RWPE2 (cell line): ENCODE measurements at places on chromosomes 4 and X.

DNA sequence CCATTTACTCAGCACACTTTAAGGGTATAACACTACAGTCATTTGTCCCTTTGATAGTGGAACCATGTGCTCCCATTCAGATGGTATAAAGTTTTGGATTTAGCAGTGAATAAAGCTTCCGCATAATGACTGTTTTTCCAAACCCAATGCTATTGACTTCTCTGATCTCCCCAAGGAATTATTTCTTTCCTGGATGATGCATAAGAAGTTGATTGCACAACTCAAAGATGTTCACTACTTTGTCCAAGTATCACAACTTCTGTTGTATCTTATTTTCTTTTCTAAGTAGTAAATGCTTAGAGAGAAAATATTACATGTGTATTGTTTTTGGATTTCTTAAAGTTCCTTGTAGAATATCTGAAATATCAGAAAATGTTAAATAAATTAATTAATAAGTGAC, 300.2 kb downstream of the GPM6A start:
- H3K27ac ChIP-seq, result no peak overlapping the region
- H3K4me3 ChIP-seq, result no peak overlapping the region
- no peaks in the 10 kb centered on the region for H3K36me3 ChIP-seq
- no peaks in the 10 kb centered on the region for H3K27me3 ChIP-seq
- no peak for DNase-seq

- H3K4me1 ChIP-seq, result peaks cover 21% of the 10 kb centered on the region
- H3K4me3 ChIP-seq, result no peak overlapping the region
- H3K36me3 ChIP-seq, result peaks cover 36% of the 10 kb centered on the region
- H3K27me3 ChIP-seq, result no peaks in the 10 kb centered on the region
- no peak for DNase-seq
- H3K27ac ChIP-seq, result peak overlapping the region; percentile 46
Measured at GRCh38 chr4:2745981-2746806, 9.9 kb downstream of the TNIP2 start.

DNA sequence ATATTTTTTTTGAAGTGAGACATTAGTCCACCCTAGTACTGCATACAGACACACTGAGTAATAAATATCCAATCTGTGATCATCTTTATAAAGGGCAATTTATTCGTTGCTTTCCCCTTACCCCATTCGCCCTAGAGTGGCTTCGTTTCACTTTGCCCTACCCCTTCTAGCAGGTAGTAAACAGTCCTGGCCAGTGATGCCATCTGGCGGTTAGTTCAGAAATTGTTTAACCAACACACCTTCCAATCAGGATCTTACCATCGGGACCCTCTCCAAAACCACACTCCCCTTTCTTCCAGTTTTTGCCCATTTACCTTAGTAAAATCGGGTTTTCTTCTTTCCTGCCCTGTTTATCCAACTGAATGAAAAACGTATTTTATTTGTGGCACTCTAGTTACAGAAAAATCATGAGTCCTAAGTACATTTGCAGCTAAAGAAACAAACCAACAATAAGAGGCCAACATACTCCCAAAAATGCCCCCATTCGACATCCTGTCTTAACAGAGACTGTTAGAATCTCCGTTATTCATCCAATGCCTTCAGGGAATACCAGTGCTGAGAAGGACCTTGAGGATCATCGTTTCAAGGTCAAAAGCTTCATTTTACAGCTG, 2.2 kb downstream of the PPA2 start:
- H3K27ac ChIP-seq, result peak overlapping the region; percentile 78
- H3K36me3 ChIP-seq, result peaks cover 51% of the 10 kb centered on the region
- H3K4me3 ChIP-seq, result peak overlapping the region; percentile 84
- DNase-seq, result no peak

GRCh38 chr4:83212041-83212851, 72.4 kb downstream of the COQ2 start:
- no peak overlapping the region for H3K4me3 ChIP-seq
- H3K27me3 ChIP-seq, result no peaks in the 10 kb centered on the region
- DNase-seq, result no peak
- H3K4me1 ChIP-seq, result peaks cover 13% of the 10 kb centered on the region
- H3K27ac ChIP-seq, result peak overlapping the region; percentile 6

DNA sequence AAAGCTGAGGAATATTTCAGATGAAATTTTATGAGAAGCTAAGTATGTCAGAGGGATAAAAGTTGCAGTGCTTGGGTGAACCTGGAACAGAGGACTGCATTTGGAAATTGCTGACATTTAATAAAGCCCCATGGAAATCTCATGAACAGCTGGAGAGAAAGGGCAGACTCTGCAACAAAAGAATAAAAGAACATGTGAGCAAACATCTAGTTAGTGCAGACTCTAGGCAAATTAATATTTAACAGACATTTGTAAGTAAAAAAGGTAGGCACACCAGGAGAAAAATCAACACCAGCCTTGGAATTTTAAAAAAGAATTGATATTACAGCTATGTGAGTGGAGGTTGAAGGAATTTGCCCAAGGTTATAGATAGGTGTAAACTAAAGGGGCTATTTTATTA, 114.6 kb upstream of the PUDP start:
- H3K27ac ChIP-seq, result no peak overlapping the region
- no peak overlapping the region for H3K4me3 ChIP-seq
- no peak for DNase-seq
- peaks cover 3% of the 10 kb centered on the region for H3K4me1 ChIP-seq
- H3K36me3 ChIP-seq, result no peaks in the 10 kb centered on the region

DNA sequence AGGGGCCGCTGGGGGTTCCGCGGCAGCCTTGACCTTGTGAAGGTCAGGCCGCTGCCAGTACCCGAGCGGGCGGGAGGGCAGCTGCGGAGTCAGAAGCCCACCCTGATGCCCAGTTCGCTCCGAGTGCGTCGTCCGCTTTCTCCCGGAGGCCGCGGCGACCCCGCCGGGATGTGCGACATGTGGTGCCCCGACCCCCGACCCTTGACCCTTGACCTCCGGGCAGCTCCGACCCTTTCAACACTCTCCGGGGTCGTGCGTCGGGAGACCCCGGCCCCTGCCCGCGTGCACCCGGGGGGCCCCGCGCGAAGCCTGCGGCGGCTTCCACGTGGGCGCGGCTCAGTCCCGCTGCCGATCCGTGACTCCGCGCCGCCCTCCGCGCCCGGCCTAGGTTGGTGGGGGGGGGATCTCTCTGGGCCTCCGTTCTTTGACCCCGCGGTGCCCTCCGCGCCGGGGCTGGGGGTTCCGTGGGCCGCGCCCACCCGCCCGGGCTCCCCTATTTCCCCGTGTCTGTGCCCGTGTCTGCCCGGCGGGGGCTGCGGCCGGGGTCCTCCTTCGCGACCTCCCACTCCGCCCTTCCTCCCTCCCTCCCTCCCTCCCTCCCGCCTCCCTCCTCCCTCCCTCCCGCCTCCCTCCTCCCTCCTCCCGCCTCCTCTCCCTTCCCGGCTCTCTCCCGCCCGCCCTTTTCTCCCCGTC, 609 bp upstream of the SLC25A6 start:
- peak overlapping the region; percentile 90 for H3K4me3 ChIP-seq
- H3K27ac ChIP-seq, result peak overlapping the region; percentile 91
- peaks cover 54% of the 10 kb centered on the region for H3K36me3 ChIP-seq
- no peaks in the 10 kb centered on the region for H3K27me3 ChIP-seq
- no peaks in the 10 kb centered on the region for H3K4me1 ChIP-seq
- peak; percentile 87 for DNase-seq

- H3K27ac ChIP-seq, result peak overlapping the region; percentile 26
- no peak overlapping the region for H3K4me3 ChIP-seq
- DNase-seq, result no peak
- H3K27me3 ChIP-seq, result no peaks in the 10 kb centered on the region
- H3K36me3 ChIP-seq, result no peaks in the 10 kb centered on the region
Measured at GRCh38 chr4:14178421-14178820, 550.9 kb upstream of the BOD1L1 start.

DNA sequence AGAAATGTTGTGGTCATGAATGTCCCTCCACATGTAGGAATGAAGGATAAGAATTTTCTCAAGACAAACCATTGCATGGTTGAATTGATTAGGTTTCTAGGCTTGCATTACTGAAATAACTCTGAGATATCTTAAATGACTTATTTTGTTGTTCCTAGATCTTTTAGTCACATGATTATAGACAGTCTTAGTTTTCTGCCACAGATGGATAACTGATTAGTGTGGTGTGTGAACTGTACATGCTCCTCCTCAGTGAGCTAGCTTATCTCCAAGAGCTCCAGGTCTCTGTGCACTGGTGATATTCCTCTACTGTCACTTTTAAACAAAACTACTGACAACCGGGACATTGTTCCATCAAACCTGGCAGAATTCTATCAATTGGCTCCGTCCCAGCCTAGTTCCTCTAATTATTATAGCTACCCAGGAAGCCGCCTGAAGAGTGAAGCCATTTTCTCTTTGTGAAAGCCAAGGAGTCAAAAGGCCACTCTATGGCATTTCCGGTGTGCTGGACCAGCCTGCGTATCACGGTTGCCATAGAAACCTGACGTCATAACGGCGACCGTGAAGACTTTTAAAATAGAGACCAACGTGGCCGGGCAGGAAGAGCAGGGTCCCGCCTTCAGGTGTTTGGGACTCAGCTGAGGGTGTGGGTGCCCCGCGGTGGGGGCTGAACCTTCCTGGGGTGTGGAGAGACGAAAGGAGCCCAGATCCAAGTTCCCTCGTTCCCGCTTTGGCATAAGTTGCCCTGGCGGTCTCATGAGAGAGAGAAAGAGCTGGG, 28.1 kb downstream of the BEX3 start:
- DNase-seq, result no peak
- peaks cover 16% of the 10 kb centered on the region for H3K4me1 ChIP-seq
- no peaks in the 10 kb centered on the region for H3K27me3 ChIP-seq
- H3K4me3 ChIP-seq, result peak overlapping the region; percentile 41
- no peaks in the 10 kb centered on the region for H3K36me3 ChIP-seq

DNA sequence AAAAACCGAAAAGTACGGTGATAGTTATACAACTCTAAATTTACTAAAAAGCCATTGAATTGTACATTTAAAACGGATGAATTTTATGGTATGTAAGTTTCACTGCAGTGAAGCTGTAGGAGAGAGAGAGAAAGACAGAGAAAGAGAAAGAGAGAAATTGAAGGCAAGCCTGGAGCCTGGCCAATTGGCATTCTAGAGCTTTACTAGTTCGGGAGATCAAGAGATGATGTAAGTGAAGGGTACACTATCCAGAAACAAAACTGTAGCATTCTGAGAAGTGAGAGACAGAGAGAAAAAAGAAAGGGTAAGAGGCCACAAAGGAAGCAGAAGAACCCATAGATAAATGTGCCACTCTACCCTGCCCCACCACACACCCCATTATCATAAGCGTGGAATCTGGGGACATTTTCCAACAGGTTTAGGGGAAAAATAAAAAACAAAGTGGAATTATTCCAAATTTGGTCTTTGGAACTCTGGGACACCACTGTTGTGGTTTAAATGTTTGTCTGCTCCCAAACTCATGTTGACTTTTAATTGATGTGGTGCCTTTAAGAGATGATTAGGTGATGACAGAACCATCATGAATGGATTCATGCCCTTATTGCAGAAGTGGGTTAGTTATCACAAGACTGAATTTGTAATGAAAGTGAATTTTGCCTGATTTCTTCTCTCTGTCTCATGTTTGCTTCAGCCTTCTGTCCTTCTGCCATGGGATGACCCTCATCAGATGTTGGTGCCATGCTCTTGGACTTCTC, 123.0 kb upstream of the PLS3 start:
- no peak for DNase-seq
- no peak overlapping the region for H3K27ac ChIP-seq
- H3K4me1 ChIP-seq, result no peaks in the 10 kb centered on the region
- no peaks in the 10 kb centered on the region for H3K27me3 ChIP-seq
- H3K4me3 ChIP-seq, result no peak overlapping the region

DNA sequence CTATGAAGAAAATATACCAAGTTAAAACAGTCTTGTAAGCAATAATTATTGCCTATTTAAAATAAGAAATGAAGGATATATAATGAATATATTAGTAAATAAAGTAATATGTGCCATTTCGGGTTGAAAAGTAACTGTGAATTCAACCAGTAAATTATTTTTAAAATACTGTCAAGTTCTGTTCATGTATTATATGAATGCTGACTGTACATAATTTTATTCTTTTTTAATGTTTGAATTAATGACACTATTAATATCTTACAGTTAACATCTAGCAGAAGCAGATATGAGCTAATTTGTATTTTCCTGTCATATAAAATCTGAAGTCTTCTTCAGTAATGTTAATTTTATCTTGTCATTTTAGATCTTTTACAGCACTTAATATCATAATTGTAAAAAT, 632.9 kb downstream of the CCSER1 start:
- no peaks in the 10 kb centered on the region for H3K4me1 ChIP-seq
- no peaks in the 10 kb centered on the region for H3K36me3 ChIP-seq
- no peak overlapping the region for H3K27ac ChIP-seq
- DNase-seq, result no peak

- no peaks in the 10 kb centered on the region for H3K27me3 ChIP-seq
- H3K4me1 ChIP-seq, result peaks cover 26% of the 10 kb centered on the region
- H3K27ac ChIP-seq, result peak overlapping the region; percentile 87
- DNase-seq, result no peak
- H3K4me3 ChIP-seq, result no peak overlapping the region
Measured at GRCh38 chrX:109709129-109709631, 23.9 kb downstream of the ACSL4 start.

DNA sequence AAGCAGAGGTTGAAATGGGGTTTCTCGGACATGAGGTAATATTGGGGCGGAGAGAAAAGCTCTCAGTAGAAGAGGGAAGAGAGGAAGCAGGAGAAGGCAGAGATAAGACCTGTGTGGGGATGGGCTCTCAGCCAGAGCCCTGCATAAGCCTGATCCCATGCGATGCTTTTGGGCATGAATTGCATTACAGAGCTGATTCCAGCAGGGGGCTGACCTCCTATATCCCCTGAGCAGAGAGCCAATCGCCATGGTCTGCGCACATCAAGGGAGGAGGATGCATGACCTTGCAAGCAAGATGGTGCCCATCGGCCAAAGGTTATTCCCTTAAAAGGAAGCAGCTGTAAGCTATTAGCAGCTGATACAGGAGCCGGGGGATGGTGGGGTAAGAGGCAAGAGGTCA, 7.6 kb downstream of the ANOS1 start:
- H3K4me3 ChIP-seq, result no peak overlapping the region
- DNase-seq, result no peak
- no peaks in the 10 kb centered on the region for H3K4me1 ChIP-seq
- no peaks in the 10 kb centered on the region for H3K36me3 ChIP-seq
- H3K27me3 ChIP-seq, result no peaks in the 10 kb centered on the region

- H3K36me3 ChIP-seq, result no peaks in the 10 kb centered on the region
- H3K4me3 ChIP-seq, result no peak overlapping the region
- H3K27me3 ChIP-seq, result no peaks in the 10 kb centered on the region
- no peak overlapping the region for H3K27ac ChIP-seq
- DNase-seq, result no peak
Measured at GRCh38 chrX:103431316-103431715, 55.0 kb downstream of the BEX3 start.
